ENCODE measurements at places on chromosomes 12 and 14. TPM values are rescaled to one million over a fixed set of nuclear protein-coding genes. Genes with fewer than 3 reads are reported as not detected.

DNA sequence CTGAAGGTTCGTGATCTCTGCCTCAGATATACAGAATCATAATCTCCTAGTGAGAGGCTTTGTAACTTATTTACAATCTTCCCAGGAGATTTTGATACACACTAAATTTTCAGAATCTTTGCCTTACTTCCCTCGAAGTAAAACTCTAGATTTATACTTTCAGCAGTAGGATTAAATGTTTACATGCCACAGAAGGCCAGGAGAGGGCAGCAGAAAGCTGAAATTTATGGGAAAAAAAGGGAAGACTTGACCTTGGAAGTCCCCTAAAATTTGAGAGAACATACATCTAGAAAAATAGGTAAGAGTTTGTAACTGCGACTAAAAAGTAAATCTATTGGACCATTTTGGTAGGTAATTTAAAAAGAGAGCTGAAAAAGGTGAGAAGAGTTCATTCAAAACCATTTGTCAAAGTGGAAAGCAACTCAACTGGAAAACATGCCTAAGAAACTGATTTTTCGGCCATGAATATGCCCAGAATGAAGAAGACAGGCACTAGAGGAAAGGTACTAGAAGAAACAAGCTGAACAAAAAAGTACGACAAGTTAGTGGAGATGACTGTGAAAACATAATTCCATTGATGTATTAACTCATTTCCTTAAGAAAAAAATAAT, 242.0 kb upstream of the MDGA2 start:
- no peaks in the 10 kb centered on the region for H3K27me3 ChIP-seq
- no peak overlapping the region for H3K4me3 ChIP-seq
- peak; percentile 19 for DNase-seq
- H3K4me1 ChIP-seq = no peaks in the 10 kb centered on the region

- H3K4me1 ChIP-seq = no peaks in the 10 kb centered on the region
- H3K36me3 ChIP-seq = no peaks in the 10 kb centered on the region
- DNase-seq = no peak
- H3K27me3 ChIP-seq = no peaks in the 10 kb centered on the region
Observed at GRCh38 chr12:118436002-118436730, 59.8 kb downstream of the SUDS3 start.

GRCh38 chr12:98873776-98874175, 228.7 kb downstream of the APAF1 start:
- no peaks in the 10 kb centered on the region for H3K36me3 ChIP-seq
- no peak for DNase-seq
- no peaks in the 10 kb centered on the region for H3K4me1 ChIP-seq
- no peaks in the 10 kb centered on the region for H3K27me3 ChIP-seq

GRCh38 chr12:78192979-78193378, 362.3 kb downstream of the NAV3 start:
- H3K4me3 ChIP-seq = no peak overlapping the region
- H3K4me1 ChIP-seq = no peaks in the 10 kb centered on the region
- peaks cover 26% of the 10 kb centered on the region for H3K36me3 ChIP-seq
- no peaks in the 10 kb centered on the region for H3K27me3 ChIP-seq
- no peak overlapping the region for H3K27ac ChIP-seq

Gene TSFM
- total RNA-seq = 22.5 TPM

Gene NRXN3
- 16.7 TPM for total RNA-seq

DNA sequence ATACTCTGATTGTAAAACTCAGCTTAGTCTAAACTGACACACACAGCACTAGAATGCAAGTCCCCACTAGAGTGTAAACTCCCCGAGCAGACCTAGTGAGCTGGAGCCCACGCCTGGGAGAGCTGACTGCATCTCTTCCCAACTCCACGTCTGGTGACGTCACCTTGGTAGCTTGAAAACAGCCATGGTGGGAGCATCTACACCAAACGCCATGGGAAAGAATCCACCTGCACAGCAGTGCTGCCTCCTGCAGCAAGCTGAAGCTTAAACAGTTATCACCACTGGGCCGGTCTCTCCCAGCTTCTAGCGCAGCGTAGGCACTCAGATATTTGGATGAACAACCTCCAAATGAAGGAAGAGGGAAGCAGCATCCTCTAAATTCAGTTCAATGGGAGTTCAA, 4.3 kb upstream of the PAPLN start:
- H3K4me3 ChIP-seq = no peak overlapping the region
- H3K4me1 ChIP-seq = peaks cover 31% of the 10 kb centered on the region
- no peak for DNase-seq
- no peaks in the 10 kb centered on the region for H3K36me3 ChIP-seq
- H3K27ac ChIP-seq = peak overlapping the region; percentile 35
- H3K27me3 ChIP-seq = no peaks in the 10 kb centered on the region

DNA sequence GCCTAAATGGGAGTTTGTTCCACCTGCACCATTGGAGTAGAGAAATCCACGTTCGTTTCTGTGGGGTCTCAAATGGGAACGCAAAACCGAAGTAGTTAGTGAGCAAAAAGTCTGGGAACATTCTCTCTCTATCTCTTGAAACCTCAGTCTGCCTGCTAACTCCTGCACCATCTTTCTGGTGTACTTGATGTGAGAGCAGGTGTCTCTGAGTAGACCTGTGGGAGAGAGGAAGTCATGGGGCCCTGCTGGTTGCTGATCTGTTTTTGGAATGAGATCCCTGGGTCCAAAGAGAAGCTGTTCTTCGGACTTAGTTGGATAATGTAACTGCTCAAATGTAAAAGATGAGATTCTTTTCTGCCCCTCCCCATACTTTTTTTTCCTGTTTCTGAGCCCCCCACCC, 57.3 kb downstream of the MAX start:
- H3K36me3 ChIP-seq = peaks cover 59% of the 10 kb centered on the region
- H3K4me1 ChIP-seq = no peaks in the 10 kb centered on the region
- no peak for DNase-seq
- H3K27ac ChIP-seq = no peak overlapping the region
- H3K27me3 ChIP-seq = no peaks in the 10 kb centered on the region
- H3K4me3 ChIP-seq = no peak overlapping the region

Gene IFNG-AS1
- not detected for total RNA-seq

GRCh38 chr14:27410981-27411380, 813.1 kb upstream of the NOVA1 start:
- no peak overlapping the region for H3K4me3 ChIP-seq
- DNase-seq = no peak
- H3K4me1 ChIP-seq = no peaks in the 10 kb centered on the region
- H3K27me3 ChIP-seq = no peaks in the 10 kb centered on the region
- no peaks in the 10 kb centered on the region for H3K36me3 ChIP-seq

Gene PTCSC3
- not detected for total RNA-seq

DNA sequence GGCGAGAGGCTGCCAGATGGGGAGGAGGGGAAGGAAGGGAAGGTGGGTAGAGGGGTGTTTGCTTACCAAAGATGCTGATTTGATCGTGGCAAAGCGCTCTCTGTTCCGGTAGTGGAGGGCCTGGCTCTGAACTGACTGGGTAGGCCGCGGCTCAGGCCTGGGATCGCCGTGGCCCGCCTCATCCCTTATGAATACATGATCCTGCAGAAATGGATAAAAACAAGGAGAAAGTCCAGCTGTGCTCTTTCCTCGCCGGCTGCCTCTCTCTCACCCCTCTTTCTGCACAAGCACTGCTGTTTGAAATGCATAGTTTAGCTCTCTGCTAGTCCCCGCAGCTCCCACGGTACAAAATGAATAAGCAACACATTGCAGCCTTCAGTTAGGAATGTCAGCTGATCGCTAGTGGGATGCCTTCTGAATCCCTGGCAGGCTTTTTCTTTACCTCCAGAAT, 53.8 kb downstream of the PEBP1 start:
- peak overlapping the region; percentile 33 for H3K4me3 ChIP-seq
- DNase-seq = no peak
- no peaks in the 10 kb centered on the region for H3K27me3 ChIP-seq
- peak overlapping the region; percentile 58 for H3K27ac ChIP-seq

Gene PARPBP
- 0.63 TPM for total RNA-seq

DNA sequence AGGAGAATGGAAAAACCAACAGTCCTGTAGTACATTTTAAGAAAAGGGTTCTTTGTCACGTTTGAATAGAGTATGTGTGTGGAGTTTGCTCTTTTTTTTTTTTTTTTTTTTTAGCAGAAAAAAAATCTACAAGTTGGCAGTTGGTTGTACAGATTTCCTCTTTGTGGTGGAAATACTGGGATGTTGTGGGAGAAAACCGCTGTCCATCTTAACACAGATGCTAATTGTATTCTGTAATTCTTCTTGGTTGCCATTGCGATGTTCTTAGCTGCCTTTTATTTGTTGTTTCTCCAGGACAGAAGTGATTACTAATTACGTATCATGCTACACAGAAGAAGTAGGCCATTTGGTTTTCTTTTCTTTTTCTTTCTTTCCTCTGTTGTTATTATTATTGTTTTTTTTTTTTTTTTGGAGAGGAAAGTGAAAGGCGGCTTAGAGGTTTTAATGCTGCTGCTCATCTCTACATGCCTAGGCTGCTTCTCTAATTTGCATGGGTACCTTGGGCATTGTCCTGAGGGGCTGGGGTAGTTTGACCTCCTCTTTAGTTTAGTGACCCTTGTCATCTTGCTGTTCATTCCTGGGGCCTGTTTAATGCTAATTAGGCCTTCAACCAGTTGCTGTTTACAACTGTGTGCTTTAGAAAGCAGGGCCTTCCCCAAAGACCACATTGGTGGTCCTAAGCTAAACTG, 94.7 kb downstream of the TMTC2 start:
- H3K27ac ChIP-seq = peak overlapping the region; percentile 89
- H3K4me1 ChIP-seq = peaks cover 16% of the 10 kb centered on the region
- no peaks in the 10 kb centered on the region for H3K36me3 ChIP-seq
- no peaks in the 10 kb centered on the region for H3K27me3 ChIP-seq
- no peak overlapping the region for H3K4me3 ChIP-seq

- no peaks in the 10 kb centered on the region for H3K4me1 ChIP-seq
- DNase-seq = no peak
Observed at GRCh38 chr12:95848575-95849388, 10.0 kb upstream of the SNRPF start.

Gene WNT5B
- 17.1 TPM for total RNA-seq

DNA sequence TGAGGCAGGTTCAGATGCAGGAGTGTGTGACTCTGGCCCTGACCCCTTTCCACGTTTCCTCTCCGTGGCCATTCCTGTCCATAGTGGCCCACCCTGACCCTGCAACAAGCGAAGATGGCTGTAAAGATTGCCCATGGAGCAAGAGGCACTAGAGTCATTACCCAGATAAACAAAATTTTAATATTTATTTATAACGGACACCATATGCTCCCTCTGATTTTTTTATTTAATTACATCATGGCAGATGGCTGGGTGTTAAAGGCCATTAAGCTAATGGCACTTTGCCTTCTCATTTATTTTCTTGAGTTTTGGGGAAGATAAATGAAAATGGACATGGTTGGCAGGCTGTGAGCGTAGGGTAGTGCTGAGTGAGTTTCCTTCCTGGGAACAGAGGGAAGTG, 58.7 kb downstream of the WSCD2 start:
- no peaks in the 10 kb centered on the region for H3K4me1 ChIP-seq
- no peak for DNase-seq
- no peaks in the 10 kb centered on the region for H3K27me3 ChIP-seq
- H3K27ac ChIP-seq = no peak overlapping the region
- no peaks in the 10 kb centered on the region for H3K36me3 ChIP-seq
- H3K4me3 ChIP-seq = no peak overlapping the region

- H3K27me3 ChIP-seq = no peaks in the 10 kb centered on the region
- H3K4me3 ChIP-seq = peak overlapping the region; percentile 1
- DNase-seq = no peak
- H3K4me1 ChIP-seq = peaks cover 53% of the 10 kb centered on the region
Observed at GRCh38 chr14:74941676-74942097, 13.7 kb downstream of the PGF start.

Gene IL22
- total RNA-seq = not detected

GRCh38 chr12:76588881-76589565, 29.5 kb upstream of the OSBPL8 start:
- no peak overlapping the region for H3K4me3 ChIP-seq
- no peak for DNase-seq
- H3K27ac ChIP-seq = peak overlapping the region; percentile 72
- no peaks in the 10 kb centered on the region for H3K27me3 ChIP-seq
- no peaks in the 10 kb centered on the region for H3K4me1 ChIP-seq
- no peaks in the 10 kb centered on the region for H3K36me3 ChIP-seq

- H3K36me3 ChIP-seq = peaks cover 44% of the 10 kb centered on the region
- no peak overlapping the region for H3K4me3 ChIP-seq
- no peaks in the 10 kb centered on the region for H3K4me1 ChIP-seq
- H3K27me3 ChIP-seq = no peaks in the 10 kb centered on the region
- no peak for DNase-seq
- no peak overlapping the region for H3K27ac ChIP-seq
Observed at GRCh38 chr12:79844693-79845092, 90.2 kb downstream of the PPP1R12A start.

- DNase-seq = no peak
- H3K4me3 ChIP-seq = no peak overlapping the region
- no peaks in the 10 kb centered on the region for H3K27me3 ChIP-seq
- H3K36me3 ChIP-seq = no peaks in the 10 kb centered on the region
Observed at GRCh38 chr14:37546621-37547447, 48.2 kb downstream of the FOXA1 start.

GRCh38 chr12:52191841-52192791, at the start of gene KRT80:
TSS of gene KRT80 (minus strand) at chr12:52192014. CDS start at chr12:52191902, 112 bp downstream.
- H3K4me1 ChIP-seq = peaks cover 6% of the 10 kb centered on the region
- H3K27me3 ChIP-seq = no peaks in the 10 kb centered on the region
- no peaks in the 10 kb centered on the region for H3K36me3 ChIP-seq
- H3K27ac ChIP-seq = peak within 1 kb of the TSS; percentile 50

DNA sequence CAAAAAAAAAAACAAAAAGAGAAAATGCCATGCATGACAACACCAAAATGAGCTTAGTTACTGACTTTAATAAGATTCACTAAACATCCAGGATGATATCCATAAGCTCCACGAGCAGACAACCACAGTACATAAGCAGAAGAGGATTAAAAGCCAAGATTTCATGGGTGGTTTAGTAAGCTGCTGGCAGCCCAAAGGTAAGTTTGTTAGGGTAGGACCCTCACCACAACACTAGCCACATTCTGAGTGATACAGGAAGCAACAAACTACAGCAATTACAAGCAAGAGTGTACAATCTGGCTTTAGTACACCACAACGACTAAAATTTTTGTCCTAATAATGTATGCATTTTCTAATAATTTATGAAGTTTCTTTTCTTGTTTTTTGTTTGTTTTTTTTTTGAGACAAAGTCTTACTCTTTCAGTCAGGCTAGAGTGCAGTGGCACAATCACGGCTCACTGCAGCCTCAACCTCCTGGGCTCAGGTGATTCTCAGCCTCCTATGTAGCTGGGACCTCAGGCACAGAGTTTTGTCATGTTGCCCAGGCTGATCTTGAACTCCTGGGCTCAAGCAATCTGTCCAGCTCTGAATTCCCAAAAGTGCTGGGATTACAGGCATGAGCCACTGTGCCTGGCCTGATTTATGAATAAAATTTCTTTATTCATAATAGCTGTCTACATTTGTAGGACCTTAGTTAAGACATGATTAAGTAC, 221.4 kb downstream of the MED13L start:
- no peak overlapping the region for H3K4me3 ChIP-seq
- H3K27ac ChIP-seq = no peak overlapping the region
- no peak for DNase-seq
- peaks cover 24% of the 10 kb centered on the region for H3K4me1 ChIP-seq
- no peaks in the 10 kb centered on the region for H3K36me3 ChIP-seq

Gene CMKLR1
- total RNA-seq = 15.3 TPM

GRCh38 chr12:17301544-17301943, 695.6 kb upstream of the LMO3 start:
- H3K4me1 ChIP-seq = no peaks in the 10 kb centered on the region
- H3K27me3 ChIP-seq = no peaks in the 10 kb centered on the region
- no peak for DNase-seq
- H3K36me3 ChIP-seq = no peaks in the 10 kb centered on the region
- no peak overlapping the region for H3K27ac ChIP-seq
